ENCODE measurements at places on chromosomes 16 and 17. TPM values are rescaled to one million over a fixed set of nuclear protein-coding genes. Genes with fewer than 3 reads are reported as not detected.

Gene TOP2A
- polyA plus RNA-seq, result not detected

Gene ATP2C2
- not detected for polyA plus RNA-seq

Gene MYH11
- 3.9 TPM for polyA plus RNA-seq

Gene PRRT2
- polyA plus RNA-seq, result not detected

Gene MT4
- polyA plus RNA-seq, result not detected

Gene PDILT
- not detected for polyA plus RNA-seq

Gene PTX4
- polyA plus RNA-seq, result not detected

Gene KRTAP2-3
- not detected for polyA plus RNA-seq

Gene MPV17L
- polyA plus RNA-seq, result 0.04 TPM

Gene TRPV2
- polyA plus RNA-seq, result 73.6 TPM

Gene KLHL10
- polyA plus RNA-seq, result 0.16 TPM

Gene CMTM2
- not detected for polyA plus RNA-seq

Gene CCDC43
- polyA plus RNA-seq, result 9.7 TPM

Gene HSD17B2
- not detected for polyA plus RNA-seq

Gene G6PC1
- polyA plus RNA-seq, result not detected

Gene CRHR1
- polyA plus RNA-seq, result not detected

Gene CLEC3A
- not detected for polyA plus RNA-seq

Gene UNKL
- polyA plus RNA-seq, result 9.2 TPM

Gene C17orf78
- not detected for polyA plus RNA-seq

Gene ADGRG3
- not detected for polyA plus RNA-seq

Gene TEKT5
- polyA plus RNA-seq, result not detected

Gene SBK1
- polyA plus RNA-seq, result 0.68 TPM

All from IgD-negative memory B cell (primary cell).